GM12891 (cell line): ENCODE measurements at places on chromosomes 1 and 21.

- no peak for DNase-seq
Measured at GRCh38 chr1:103363008-103363365, 162.5 kb upstream of the RNPC3 start.

DNA sequence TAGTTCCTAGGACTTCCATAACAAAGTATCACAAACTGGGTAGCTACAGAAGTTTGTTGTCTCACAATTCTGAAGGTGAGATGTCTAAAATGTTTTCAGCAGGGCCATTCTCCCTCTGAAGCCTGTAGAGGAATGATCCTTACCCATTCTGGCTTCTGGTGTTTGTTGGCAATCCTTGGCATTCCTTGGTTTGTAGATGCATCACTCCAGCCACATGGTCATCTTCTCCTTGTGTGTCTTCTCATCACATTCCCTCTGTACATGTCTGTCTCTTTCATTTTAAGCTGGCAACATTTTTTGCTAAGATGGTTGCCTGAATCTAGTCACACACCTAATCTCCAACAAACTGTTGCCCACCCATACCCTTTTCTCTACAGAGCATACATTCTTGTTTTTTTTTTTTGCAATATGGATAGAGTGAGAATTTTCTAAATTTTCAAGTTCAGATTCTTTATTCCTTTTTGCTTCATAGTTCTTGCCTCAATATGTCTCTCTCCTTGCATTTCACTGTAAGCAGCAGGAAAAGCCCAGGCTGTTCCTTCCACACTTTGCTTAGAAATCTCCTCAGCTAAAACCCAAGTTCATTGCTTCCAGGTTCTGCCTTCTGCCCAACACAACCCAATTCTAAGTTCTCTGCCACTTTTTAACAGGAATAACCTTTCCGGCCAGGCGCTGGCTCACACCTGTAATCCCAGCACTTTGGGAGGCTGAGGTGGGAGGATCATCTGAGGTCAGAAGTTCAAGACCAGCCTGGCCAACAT, 18.3 kb downstream of the ZBED6 start:
- no peak for DNase-seq

GRCh38 chr1:3015744-3016143, 5.5 kb upstream of the ACTRT2 start:
- no peak for DNase-seq

DNA sequence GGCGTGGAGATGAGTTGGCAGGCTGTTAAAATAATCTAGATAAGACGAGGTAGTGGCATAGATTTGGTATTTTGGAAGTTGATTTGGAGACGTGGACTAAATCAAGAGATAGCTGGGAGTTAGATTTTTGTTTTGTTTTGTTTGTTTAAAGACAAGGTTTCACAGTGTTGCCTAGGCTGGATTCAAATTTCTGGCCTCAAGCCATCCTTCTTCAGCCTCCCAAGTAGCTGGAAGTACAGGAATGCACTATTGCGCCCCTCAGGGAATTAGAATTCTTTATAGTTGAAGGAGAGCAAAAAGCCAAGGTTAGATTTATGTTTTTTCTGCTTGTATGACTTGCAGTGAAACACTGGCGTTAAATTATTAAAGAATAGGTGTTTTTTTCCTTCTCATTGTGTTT, 22.3 kb upstream of the SNRPE start:
- no peak for DNase-seq

GRCh38 chr1:2290171-2290578, 62.1 kb downstream of the SKI start:
- DNase-seq: no peak

GRCh38 chr1:221444346-221444745, 297.5 kb downstream of the DUSP10 start:
- no peak for DNase-seq

DNA sequence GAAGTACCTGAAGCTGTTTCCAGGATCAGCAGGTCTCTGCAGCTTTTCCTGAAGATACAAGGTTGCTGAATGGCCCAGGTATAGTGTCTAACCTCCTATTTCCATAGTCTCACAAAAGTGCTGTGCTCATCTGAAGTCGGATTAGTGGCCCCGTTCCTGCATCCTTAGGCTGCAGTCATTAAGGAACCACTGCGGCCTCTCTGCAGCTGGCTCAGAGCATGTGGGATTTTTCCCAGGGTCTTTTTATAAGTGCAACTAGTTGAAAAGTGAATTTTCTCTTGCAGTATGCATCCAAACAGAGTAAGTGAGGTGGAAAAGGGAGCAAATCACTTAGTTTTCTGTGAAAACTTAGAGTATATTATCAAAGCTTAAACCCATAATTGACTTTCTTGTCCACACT, 565.3 kb upstream of the NEGR1 start:
- DNase-seq: no peak

- no peak for DNase-seq
Measured at GRCh38 chr1:181049378-181049777, 15.6 kb downstream of the MR1 start.

- no peak for DNase-seq
Measured at GRCh38 chr1:57072401-57073110, 106.7 kb upstream of the C8B start.
